Activated T-cell treated with anti-CD3 and anti-CD28 coated beads, Interleukin-2, amount 50 U/mL, for 72 hours (primary cell): ENCODE measurements at places on chromosomes 3 and 15. TPM values are rescaled to one million over a fixed set of nuclear protein-coding genes. Genes with fewer than 3 reads are reported as not detected.

GRCh38 chr3:111541911-111542483 is at the start of gene CD96:
Gene CD96 (plus strand): TSS chr3:111542197. CDS start chr3:111542249, 52 bp downstream.
- H3K4me3 ChIP-seq: peak within 1 kb of the TSS; percentile 87
- H3K36me3 ChIP-seq: peaks cover 11% of the 10 kb centered on the region
- no peaks in the 10 kb centered on the region for H3K27me3 ChIP-seq
- peak; percentile 79 for DNase-seq
- peak within 1 kb of the TSS; percentile 100 for H3K27ac ChIP-seq

- peak overlapping the region; percentile 56 for H3K27ac ChIP-seq
- no peaks in the 10 kb centered on the region for H3K27me3 ChIP-seq
- peak; percentile 59 for DNase-seq
- H3K4me1 ChIP-seq: peaks cover 57% of the 10 kb centered on the region
- H3K36me3 ChIP-seq: peaks cover 8% of the 10 kb centered on the region
Measured at GRCh38 chr3:47016934-47017435, 37.5 kb downstream of the NBEAL2 start.

GRCh38 chr3:114078126-114078525 is 21.6 kb downstream of the QTRT2 start:
- no peak overlapping the region for H3K27ac ChIP-seq
- no peaks in the 10 kb centered on the region for H3K4me1 ChIP-seq
- H3K27me3 ChIP-seq: no peaks in the 10 kb centered on the region
- H3K4me3 ChIP-seq: no peak overlapping the region

The SLC27A2 gene
- total RNA-seq: 27.6 TPM

- peak; percentile 71 for DNase-seq
- H3K36me3 ChIP-seq: peaks cover 3% of the 10 kb centered on the region
- peaks cover 71% of the 10 kb centered on the region for H3K4me1 ChIP-seq
Measured at GRCh38 chr3:125051715-125052581, 3.8 kb downstream of the HEG1 start.

DNA sequence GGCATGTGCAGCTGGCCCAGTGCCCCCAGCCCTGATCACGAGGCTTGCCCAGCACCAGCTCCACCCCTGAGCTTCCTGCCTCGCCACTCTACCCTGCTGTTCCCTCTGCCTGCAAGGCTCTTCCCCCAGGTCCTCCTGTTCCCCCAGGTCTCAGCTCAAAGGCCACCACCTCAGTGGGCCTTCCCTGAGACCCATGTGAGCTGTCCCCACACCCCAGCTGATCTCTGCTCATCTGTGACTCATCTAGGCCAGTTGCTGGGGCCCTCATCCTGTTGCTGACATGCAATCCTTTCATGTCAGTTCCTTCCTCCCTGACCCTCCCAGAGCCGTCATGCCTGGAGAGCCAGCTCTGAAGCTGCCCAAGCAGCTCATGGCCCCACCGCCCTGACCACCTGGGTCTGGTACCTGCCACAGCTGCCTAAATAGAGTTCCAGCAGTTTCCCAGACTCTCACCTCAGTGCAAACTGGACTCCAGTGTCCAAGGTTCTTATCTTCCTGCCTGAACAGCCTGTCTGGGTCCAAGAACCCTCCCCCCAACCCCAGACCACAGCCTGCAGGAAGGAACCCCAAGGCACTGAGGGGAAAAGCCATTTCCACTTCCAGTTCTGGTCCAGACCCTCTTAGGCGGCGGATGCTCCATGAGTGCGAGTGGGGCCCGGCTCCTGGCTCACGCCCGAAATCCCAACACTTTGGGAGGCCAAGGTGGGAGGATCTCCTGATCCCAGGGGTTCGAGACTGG is 116.6 kb upstream of the IQSEC1 start:
- peaks cover 5% of the 10 kb centered on the region for H3K36me3 ChIP-seq
- DNase-seq: peak; percentile 25
- peak overlapping the region; percentile 38 for H3K4me3 ChIP-seq
- peaks cover 11% of the 10 kb centered on the region for H3K4me1 ChIP-seq

GRCh38 chr15:90691982-90692773 is 25.0 kb upstream of the BLM start:
- no peak for DNase-seq
- H3K36me3 ChIP-seq: peaks cover 4% of the 10 kb centered on the region
- no peak overlapping the region for H3K27ac ChIP-seq

The ARPIN gene
- total RNA-seq: not detected

GRCh38 chr3:116808725-116809124 is 99.1 kb downstream of the TUSC7 start:
- H3K4me1 ChIP-seq: no peaks in the 10 kb centered on the region
- no peak for DNase-seq
- H3K27me3 ChIP-seq: no peaks in the 10 kb centered on the region
- no peak overlapping the region for H3K27ac ChIP-seq
- H3K4me3 ChIP-seq: no peak overlapping the region

- no peaks in the 10 kb centered on the region for H3K4me1 ChIP-seq
- no peak for DNase-seq
- H3K36me3 ChIP-seq: no peaks in the 10 kb centered on the region
- H3K27me3 ChIP-seq: no peaks in the 10 kb centered on the region
Measured at GRCh38 chr3:105413343-105413887, 46.7 kb downstream of the ALCAM start.

GRCh38 chr3:45120359-45121158 is 25.6 kb downstream of the CDCP1 start:
- H3K4me3 ChIP-seq: no peak overlapping the region
- no peak for DNase-seq
- peaks cover 34% of the 10 kb centered on the region for H3K4me1 ChIP-seq
- H3K36me3 ChIP-seq: no peaks in the 10 kb centered on the region

GRCh38 chr3:8848696-8849131 is 79.3 kb upstream of the OXTR start:
- DNase-seq: no peak
- H3K4me3 ChIP-seq: no peak overlapping the region
- no peaks in the 10 kb centered on the region for H3K36me3 ChIP-seq
- H3K4me1 ChIP-seq: no peaks in the 10 kb centered on the region
- H3K27ac ChIP-seq: no peak overlapping the region
- no peaks in the 10 kb centered on the region for H3K27me3 ChIP-seq

DNA sequence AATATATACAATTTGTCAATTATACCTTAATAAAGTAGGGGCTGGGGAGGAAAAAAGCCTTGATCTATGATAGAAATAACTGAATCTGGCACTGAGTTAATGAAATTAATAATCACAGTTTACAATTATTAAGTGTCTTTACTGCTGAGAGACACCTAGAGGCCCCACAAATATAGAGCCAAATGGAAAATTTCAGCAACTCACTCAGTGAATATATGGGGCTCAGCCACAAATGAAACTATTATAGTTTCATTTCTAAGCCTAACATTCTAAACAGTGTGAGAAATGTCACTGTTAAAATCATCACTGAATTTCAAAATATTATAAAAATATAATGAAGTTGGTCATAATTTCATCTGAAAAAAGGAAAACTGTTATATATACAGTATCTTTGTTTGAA is 40.3 kb downstream of the GNB4 start:
- H3K4me3 ChIP-seq: no peak overlapping the region
- H3K4me1 ChIP-seq: no peaks in the 10 kb centered on the region
- no peaks in the 10 kb centered on the region for H3K36me3 ChIP-seq
- no peak for DNase-seq
- H3K27me3 ChIP-seq: no peaks in the 10 kb centered on the region

- no peaks in the 10 kb centered on the region for H3K27me3 ChIP-seq
- H3K27ac ChIP-seq: no peak overlapping the region
- H3K4me1 ChIP-seq: no peaks in the 10 kb centered on the region
- no peak for DNase-seq
- no peak overlapping the region for H3K4me3 ChIP-seq
- H3K36me3 ChIP-seq: no peaks in the 10 kb centered on the region
Measured at GRCh38 chr3:102450976-102451375, 16.2 kb downstream of the ZPLD1 start.

GRCh38 chr15:87778358-87778757 is 478.2 kb downstream of the NTRK3 start:
- H3K36me3 ChIP-seq: no peaks in the 10 kb centered on the region
- no peaks in the 10 kb centered on the region for H3K4me1 ChIP-seq
- H3K27me3 ChIP-seq: no peaks in the 10 kb centered on the region
- H3K4me3 ChIP-seq: no peak overlapping the region
- no peak overlapping the region for H3K27ac ChIP-seq

The TMCO5A gene
- total RNA-seq: not detected

DNA sequence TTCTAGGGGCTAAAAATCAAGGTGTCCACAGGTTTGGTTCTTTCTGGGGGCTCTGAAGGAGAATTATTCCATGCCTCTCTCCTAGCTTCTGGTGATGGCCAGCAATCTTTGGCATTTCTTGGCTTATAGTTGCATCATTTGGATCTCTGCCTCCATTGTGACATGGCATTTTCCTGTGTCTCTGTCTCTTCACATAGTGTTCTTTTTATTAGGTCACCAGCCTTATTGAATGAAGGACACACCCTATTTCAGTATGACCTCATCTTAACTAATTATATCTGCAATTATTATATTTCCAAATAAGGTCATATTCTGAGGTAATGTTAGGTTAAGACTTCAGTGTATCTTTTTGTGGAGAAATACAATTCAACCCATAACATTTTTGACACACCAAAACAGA is 3.2 kb upstream of the GBE1 start:
- peaks cover 17% of the 10 kb centered on the region for H3K4me1 ChIP-seq
- DNase-seq: no peak
- H3K27me3 ChIP-seq: no peaks in the 10 kb centered on the region
- peaks cover 6% of the 10 kb centered on the region for H3K36me3 ChIP-seq
- no peak overlapping the region for H3K27ac ChIP-seq

The NEO1 gene
- 7.0 TPM for total RNA-seq

GRCh38 chr3:161177991-161178390 is 43.1 kb upstream of the NMD3 start:
- no peak overlapping the region for H3K4me3 ChIP-seq
- H3K27me3 ChIP-seq: peaks cover 17% of the 10 kb centered on the region
- no peak for DNase-seq
- H3K4me1 ChIP-seq: no peaks in the 10 kb centered on the region
- no peak overlapping the region for H3K27ac ChIP-seq

DNA sequence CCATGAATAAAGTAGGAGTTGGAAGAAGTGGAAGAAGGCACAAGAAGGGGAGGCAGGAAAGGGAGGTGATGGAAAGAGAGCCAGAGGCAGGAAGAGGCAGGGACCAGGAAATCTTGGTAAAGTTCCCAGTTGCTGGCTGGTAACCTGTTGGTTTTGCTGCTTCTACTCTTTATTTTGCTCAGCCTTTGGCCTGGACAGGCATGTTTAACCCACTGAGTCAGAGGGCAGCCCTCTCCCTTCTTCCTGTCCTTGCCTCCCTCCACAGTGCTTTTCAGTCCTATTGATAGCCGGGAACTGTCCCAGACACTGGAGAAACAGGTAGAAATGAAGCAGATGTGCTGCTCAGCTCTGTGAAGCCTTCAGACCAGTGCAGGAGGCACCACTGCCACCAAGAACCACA is 43.4 kb upstream of the APEH start:
- no peak overlapping the region for H3K4me3 ChIP-seq
- peaks cover 25% of the 10 kb centered on the region for H3K4me1 ChIP-seq
- no peak for DNase-seq
- peaks cover 21% of the 10 kb centered on the region for H3K27me3 ChIP-seq
- peak overlapping the region; percentile 71 for H3K27ac ChIP-seq
- no peaks in the 10 kb centered on the region for H3K36me3 ChIP-seq

The CMTM8 gene
- 9.0 TPM for total RNA-seq

GRCh38 chr3:6491768-6492167 is 369.1 kb upstream of the GRM7 start:
- H3K36me3 ChIP-seq: peaks cover 5% of the 10 kb centered on the region
- no peak overlapping the region for H3K27ac ChIP-seq
- no peaks in the 10 kb centered on the region for H3K27me3 ChIP-seq
- no peak for DNase-seq

The TMEM266 gene
- not detected for total RNA-seq

DNA sequence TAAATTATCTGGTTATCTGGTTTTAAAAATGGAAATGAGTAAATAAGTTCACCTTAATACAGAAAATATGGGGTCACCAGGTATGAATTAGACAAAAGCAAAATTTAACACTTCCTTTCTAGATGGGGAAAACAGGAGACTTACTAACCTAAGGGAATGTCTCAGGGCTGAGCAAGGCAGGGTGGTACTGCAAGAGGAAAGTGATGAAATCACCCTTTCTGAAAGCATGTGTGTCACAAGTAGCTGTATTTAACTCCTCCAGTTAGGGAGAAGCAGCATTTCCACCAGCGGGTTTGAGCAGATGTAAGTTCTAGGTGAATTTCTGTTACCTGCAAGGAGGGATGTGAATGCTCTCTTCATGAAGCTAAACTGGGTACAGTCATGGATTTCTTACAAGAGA is 629.1 kb downstream of the MECOM start:
- no peak for DNase-seq
- no peaks in the 10 kb centered on the region for H3K4me1 ChIP-seq
- H3K4me3 ChIP-seq: no peak overlapping the region

DNA sequence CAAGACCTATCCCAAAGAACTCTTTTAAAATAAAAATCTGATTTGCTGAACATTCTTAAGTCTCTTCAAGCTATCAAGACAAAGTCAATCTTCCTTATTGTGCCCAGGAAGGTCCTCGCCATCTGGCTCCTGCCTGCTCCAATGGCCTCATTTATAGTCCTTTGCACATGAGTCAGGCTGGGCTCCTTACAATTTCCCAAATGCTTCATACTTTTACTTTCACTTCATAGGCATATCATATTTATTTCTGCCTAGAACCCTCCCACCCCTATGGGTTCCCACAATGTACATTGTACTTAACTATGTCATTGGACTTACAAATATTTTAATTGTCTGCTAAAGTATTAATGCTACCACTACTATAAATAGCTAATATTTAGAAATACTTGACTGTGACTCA is 9.1 kb downstream of the THRB start:
- no peak for DNase-seq
- H3K4me1 ChIP-seq: no peaks in the 10 kb centered on the region
- H3K27ac ChIP-seq: no peak overlapping the region
- no peaks in the 10 kb centered on the region for H3K36me3 ChIP-seq
- no peak overlapping the region for H3K4me3 ChIP-seq
- peaks cover 6% of the 10 kb centered on the region for H3K27me3 ChIP-seq

- H3K4me3 ChIP-seq: no peak overlapping the region
- no peak for DNase-seq
- H3K27me3 ChIP-seq: no peaks in the 10 kb centered on the region
- no peak overlapping the region for H3K27ac ChIP-seq
- no peaks in the 10 kb centered on the region for H3K4me1 ChIP-seq
Measured at GRCh38 chr3:80087767-80088166, 320.0 kb upstream of the ROBO1 start.
